ENCODE measurements at places on chromosomes 4 and X.
A peak's percentile ranks its signal among the peaks of the same experiment; 100 is the strongest.

DNA sequence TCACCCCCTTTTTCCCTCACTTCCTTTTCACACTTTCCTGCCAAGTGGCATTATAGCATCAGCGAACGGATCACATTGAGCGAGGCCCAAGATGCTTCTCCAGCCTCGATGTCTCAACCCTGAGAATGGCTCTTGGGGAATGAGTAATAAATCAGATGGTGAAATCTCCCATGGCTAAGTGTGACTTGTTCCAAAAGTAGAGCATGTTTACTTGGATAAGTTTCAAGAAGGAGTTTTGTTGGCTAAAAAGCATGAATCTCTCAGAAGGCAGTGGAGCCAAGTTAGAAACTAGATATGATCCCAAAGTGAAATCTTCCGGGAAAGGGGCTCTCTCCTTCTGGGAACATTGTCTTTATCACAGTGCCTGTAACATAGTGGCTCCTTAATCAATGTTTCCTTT is 316.3 kb downstream of the CAMK2D start:
- no peak for DNase-seq

GRCh38 chr4:116926631-116927295 is 158.6 kb downstream of the TRAM1L1 start:
- no peak for DNase-seq

DNA sequence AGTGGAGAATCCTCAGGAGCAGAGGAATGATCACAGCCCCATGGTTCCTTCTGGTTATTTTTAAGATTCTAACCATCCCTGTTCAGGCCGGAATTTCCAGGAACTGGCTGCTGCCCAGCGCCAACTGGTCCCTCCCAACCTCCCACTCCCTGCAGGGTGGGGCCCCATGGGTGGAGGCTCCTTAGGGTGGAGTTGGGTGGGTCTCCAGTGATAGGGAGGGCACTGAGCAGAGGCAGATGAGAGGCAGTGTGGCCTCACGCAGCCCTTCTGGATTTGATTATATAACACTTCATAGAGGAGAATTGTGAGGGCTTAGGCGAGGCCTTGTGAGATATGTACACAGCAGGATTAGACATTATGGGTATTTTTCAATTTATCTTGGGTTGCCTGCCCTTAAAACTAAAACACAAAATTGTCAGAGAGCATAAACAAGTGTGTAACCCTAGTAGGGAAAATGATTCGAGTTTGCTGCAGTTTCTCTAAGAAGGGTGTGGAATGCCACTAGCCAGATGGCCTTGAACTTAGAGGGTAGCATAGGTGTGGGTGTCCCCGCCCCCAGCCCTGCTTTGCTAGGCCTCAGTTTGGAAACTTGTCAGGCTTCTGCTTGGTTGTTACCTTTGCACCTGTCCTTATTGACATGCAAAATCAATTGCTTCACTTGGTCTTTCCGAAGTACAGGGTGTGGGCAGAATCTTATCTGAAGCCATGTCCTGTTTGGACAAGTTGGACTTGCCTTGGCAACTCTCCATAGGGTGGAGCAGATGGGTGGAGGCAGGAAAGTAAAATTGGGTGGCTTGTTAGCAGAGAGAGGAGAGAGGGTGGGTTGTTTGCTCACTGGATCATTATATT is 9.4 kb downstream of the KLF3 start:
- DNase-seq, result no peak

- no peak for DNase-seq
Observed at GRCh38 chrX:108641589-108642272, 94.6 kb downstream of the IRS4 start.

DNA sequence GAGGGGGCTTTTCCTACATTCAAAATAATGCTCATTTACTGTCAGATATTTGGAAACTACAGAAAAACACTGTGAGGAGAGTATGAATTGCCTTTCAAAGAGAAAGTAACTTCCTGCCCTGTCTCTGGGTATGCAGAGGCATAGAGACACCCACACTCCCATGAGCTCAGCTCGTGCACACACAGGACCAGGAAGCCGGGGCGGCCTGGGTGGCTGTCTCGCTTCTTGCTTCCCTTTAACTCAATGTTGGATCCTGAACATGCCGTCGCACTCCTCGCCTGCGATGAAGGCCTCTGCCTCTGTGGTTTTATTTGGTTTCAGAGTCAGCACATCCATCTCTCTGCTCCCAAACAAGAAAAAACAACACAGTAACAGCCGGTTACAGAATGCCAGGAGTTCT is 40.1 kb upstream of the GPR78 start:
- DNase-seq, result no peak

GRCh38 chr4:8069102-8069752 is 89.4 kb downstream of the ABLIM2 start:
- DNase-seq, result no peak

DNA sequence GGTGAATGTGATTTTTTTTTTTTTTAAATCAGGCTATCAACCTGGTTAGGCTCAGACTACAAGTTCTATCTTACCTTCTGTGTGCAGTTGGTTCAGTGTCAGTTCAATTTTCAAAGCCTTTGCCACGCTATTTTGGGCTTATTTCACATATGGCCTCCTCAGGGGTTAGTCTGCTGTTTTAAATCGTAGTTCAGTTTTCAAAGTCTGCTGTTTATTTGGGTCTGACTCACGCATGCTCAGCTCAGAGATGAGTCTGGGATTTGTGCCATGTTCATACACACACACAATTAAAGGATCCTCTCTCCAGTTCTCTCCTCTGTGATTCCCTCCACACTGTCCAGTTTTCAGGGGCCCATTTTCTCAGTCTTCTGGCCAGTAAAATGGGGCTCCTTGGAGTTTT is 32.3 kb upstream of the ZFX start:
- no peak for DNase-seq

DNA sequence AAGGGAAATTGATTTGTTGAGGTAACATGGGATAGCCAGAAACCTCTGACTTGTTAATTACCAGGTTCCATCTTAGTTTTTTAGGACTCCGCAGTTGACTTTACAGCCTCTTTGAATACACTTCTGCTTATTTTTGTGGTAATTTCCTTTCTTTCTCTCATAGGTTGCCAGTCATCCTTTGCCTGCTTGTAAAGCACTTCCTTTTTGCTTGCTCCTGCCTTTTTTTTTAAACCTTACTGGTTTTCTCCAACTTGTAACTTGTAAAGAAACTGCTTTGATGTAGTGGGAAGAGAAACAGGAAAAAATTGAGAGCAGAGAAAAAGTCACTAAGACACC is 2.6 kb downstream of the PGK1 start:
- DNase-seq, result no peak

- DNase-seq, result peak; percentile 13
Observed at GRCh38 chrX:103554687-103555424, 30.5 kb upstream of the TCEAL4 start.

DNA sequence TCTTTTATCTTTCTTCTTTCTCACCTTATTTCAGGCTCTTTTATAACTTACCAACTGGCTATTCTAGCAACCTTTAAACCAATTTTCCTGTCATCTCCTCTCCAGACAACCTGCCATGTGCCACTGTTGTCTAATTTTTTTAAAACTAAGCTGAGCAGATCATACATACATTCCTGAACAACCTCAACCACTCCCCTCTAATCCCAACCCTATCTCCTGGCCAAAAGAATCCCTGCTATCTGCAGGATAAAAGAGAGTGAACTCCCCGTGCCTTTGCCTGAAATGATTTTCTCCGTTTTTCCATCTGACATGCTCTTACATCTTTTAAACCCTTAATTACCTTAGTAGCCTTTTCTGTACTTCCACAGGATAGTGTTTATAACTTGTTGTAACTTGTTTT is 35.5 kb downstream of the DCUN1D4 start:
- no peak for DNase-seq

DNA sequence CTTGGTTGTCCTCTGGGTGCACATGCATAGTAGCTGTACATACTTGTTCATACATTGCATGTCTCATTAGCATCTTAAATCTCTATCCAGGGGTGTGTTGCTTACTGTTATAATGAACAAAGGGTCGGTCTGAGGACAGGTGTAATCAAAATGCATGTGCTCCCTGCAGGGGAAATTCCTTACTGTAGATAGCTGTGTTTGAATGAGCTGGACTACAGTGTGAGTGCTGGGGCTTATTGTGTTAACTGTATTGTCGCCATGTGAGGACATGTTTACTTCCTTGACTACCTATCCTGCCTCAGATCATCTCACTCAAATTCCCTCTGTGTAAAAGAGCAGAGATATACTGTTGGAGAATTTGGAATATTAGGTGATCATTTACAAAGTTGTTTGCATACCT is 98.7 kb downstream of the KLHL34 start:
- DNase-seq, result no peak

GRCh38 chrX:48459483-48459882 is 10.6 kb downstream of the SLC38A5 start:
- no peak for DNase-seq

GRCh38 chr4:147736458-147736857 is 4.6 kb downstream of the ARHGAP10 start:
- DNase-seq, result no peak

GRCh38 chr4:78634011-78634664 is 82.6 kb downstream of the ANXA3 start:
- DNase-seq, result no peak

GRCh38 chr4:150155391-150155790 is 77.1 kb downstream of the DCLK2 start:
- no peak for DNase-seq

- no peak for DNase-seq
Observed at GRCh38 chr4:98976716-98977115, 18.8 kb upstream of the METAP1 start.

DNA sequence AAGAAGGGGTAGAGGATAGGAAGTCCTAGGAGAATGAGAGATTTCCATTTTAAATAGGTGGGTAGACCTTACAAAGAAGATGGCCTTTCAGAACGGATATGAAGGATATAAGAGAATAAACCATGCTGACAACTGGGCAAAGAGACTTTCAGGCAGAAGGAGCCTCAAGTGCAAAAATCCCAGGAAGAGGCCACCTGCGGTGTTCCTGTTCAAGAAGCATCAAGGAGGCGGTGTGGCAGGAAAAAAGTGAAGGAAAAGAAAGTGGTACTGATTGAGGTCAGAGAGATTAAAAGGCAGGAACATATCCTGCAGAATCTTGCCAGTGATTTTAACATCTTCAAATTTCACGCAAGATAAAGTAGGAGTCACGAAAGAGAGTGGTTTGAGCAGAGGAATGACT is 172.0 kb downstream of the FSTL5 start:
- DNase-seq, result no peak

DNA sequence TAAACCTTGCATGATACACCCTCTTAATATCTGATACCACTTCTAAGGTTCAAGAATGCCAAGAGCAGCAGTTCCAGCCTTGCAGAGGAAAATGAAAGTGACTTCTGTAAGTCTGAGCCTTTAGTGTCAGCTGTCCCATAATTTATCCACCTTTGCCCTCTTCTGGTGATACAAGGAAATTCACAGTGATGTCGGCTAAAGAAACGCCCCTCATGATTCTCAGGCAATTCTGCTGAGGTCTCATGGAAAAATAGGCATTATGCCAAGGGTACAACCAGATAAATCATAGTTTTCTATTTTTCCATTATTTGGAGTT is 172.2 kb upstream of the CXCL13 start:
- DNase-seq, result no peak

DNA sequence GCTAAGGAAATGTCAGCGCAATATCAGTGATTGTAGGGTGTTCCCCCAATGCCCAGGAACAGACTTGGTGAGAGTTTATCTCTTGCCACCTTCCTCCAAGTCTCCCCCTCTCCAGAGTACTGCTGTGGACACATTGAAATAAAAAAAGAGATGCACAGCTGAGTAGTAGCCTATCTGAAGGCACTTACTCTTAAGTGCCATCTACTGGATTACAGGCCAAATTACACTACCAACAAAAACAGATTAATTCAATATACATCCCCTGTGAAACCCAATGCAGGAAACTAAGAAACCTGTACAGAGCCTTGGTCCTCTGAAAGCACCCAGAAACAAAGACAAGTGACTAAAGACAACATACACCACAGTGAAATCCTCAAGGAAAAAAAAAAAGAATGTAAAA is 460.3 kb downstream of the ZIC3 start:
- DNase-seq, result no peak

DNA sequence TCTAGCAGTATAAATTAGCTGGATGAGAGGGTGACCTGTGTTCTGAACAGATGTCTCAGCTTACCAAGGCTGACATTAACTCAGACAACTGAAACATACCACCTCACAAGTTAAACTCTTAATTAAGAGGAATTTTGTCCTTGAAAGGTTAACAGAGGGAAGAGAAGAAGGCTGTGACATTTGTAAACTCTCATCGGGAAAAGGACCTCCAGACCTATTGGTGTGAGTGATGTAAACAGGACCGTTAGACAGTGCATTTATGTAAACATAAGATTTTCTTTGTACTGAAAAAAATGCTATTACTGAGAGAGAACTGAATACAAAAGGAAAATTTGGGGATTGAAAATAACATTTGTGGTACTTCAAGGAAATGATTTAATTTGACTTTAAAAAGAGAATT is 308.4 kb upstream of the DIAPH2 start:
- no peak for DNase-seq

DNA sequence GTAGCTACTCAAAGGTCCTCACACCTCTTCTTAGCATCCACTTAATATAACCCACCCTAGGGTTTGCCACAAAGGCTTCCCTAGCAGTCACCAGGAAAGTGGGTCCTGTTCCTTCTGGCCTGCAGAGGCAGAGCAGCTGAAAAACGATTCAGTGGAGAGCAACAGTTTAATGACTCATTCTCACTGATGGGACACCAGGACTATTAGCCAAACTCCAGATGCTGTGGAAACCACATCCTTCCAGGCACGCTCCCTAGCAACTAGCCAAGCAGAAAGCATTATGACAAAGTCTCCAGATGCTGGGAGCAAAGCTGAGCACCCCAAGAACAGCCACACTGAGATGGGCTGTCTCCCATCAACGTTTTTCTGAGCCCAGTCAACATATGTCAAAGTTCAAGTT is 30.3 kb upstream of the UTP14A start:
- no peak for DNase-seq

DNA sequence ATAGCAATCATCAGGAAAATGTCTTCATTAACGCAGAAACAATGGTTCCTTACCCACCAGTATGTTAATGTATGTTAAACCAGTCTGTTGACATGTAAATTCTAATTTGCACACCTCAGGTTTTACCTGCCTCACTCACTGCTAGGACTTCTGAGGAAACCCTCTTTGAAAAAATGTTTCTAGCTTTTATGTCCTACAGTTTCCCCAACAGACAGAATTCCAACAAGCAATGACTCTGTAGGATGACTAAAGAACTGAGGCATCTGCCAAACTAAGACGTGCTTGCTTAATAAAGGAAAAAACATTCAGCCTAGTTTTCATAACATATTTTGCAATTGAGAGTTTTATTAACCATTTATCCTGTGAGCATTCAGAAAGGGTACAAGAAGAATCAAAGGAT is 20.6 kb upstream of the SOX3 start:
- DNase-seq, result no peak

- no peak for DNase-seq
Observed at GRCh38 chr4:75714011-75714410, 10.4 kb upstream of the USO1 start.

DNA sequence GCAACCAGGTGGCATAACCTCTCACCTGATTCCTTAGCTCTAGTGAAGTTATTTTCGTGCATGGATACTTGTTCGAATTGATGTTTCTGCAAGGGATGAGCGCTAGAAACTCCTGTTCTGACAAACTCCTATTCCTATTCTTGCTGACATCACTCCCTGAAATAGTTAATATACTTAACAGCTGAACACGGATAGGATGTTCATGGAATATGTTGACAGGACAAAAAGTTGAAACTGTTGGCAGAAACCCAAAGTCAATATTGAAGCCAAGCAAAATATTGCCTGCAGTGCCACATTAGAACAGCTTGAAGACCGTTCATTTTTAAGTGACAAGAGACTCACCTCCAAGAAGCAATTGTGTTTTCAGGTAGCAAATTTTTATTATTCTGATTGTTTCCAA is at the start of gene KLKB1:
TSS of gene KLKB1 (plus strand) at position 287 of the 400 bp plus-strand sequence. CDS start 689 bp downstream, outside the sequence.
- DNase-seq, result no peak

GRCh38 chrX:57772637-57773036 is 92.6 kb upstream of the NLRP2B start:
- no peak for DNase-seq
